Stimulated activated effector memory CD8-positive, alpha-beta T cell treated with anti-CD3 and anti-CD28 coated beads, Interleukin-12 subunit alpha, Interleukin-12 subunit beta, amount 100 ng/mL, for 72 hours (primary cell): ENCODE measurements at places on chromosomes 7 and 10.

DNA sequence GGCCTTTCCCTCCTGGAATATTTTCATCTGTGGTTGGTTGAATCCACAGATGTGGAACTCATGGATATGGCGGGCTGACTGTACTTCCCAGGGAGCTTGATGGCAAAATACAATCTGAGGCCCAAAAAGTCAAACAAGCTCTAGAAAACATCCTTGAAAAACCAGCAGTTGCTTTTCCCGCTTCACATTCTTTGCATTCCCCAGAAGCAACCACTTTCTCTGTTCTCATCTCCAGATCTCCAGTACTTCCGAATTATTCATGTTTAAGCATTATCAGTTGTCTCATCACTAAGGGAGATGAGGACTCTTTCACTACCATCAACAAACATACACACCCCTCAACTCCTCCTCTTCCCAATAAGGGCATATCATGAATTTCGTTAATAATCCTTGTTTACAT, 55.3 kb downstream of the KIF5B start:
- DNase-seq, result no peak

- no peak for DNase-seq
Observed at GRCh38 chr10:110773693-110774068, 98.0 kb upstream of the PDCD4 start.

DNA sequence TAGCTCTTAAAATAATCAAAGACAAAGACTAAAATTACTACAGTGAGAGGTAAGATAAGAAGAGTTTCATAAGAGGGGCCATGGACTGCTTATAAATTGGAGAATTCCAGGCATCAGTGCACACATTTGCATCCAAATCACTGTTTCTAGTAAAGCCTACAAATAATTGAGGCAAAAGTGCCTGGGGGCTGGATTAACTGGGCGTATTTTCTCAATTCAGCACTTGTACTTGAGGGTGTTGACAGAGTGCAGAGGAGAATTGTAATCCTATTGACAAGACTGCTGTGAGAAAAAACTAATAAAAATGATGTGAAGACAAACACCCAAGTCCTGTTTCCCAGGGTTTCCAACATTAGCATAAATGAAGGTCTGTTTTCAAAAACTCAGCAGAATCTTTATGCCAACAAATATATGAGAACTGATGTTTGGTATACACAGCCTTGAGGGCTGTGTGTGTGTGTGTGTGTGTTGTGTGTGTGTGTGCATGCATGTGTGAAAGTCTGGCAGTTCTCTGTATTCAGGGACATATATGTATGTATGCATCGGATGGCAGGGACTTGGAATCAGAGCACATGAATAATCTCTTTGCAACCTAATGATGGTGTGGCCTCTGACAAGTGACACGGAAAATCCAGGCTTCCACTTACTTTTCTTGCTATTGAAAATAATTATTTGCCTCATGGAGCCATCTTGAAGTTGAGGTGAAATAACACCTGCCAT, 182.1 kb upstream of the CDC14C start:
- no peak for DNase-seq

DNA sequence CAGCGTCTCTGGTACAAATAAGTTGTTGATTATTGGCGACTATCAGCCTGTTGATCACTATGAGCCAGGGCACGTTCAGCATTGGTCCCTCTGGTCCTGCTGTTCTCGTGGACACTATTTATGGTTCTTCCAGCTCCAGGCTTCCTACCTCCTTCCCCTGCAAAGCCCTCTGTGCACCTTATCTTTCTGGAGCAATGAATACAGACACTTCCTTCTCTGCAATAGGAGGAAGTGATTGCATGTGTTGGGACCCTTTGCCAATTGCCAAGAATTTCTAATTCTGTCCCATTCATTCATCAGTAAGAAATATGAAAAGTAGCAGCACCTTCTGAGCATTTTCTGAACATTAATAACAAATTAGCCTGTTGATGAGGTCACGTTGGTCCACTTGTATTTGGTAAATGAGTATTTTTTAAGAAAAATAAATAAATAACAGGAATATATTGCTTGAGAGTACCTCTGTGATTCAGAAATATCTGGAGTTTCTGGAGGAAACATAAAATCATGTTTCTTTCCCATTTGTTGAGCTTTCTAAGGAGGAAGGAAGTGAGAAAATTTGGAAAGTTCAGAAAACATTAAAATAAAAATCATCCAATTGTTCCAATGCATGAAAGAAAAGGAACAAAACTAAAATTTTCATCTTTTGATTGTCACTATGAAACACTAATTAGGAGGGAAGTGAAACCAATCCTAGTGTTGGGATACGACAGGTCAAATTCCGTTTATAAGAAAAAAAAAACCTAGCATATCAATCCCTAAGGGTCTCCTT, 259.1 kb upstream of the KLF6 start:
- no peak for DNase-seq

- DNase-seq, result no peak
Observed at GRCh38 chr7:39238234-39238869, 260.6 kb downstream of the POU6F2 start.

DNA sequence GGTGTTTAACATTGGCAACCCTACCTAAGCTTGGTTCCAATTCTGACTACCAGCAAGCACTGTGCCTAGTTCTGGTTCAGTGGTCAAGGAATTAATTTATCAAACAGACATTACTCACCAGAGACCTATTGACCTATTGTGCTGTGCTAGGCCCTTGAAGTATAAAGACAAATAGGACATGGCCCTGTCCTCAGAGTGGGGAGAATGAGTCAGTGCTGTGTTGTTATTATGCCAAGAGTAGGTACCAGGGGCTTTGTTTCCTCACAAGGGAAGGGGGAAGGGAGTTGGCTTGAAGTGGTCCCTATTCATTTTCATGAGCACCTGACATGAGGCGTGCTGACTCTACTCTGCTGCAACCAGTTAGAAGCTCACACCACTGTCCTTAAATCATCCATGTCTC, 62.6 kb upstream of the PLPP4 start:
- no peak for DNase-seq
